NCI-H2081 treated with DMSO at 0.1 percent for 48 hours (cell line): ENCODE measurements at places on chromosomes 6 and 20.

- no peak for DNase-seq
Observed at GRCh38 chr6:51098791-51099190, 280.1 kb downstream of the TFAP2B start.

- DNase-seq: no peak
Observed at GRCh38 chr20:49361862-49362660, 84.2 kb upstream of the ZNFX1 start.

GRCh38 chr6:11755725-11756124 lies 22.9 kb downstream of the ADTRP start:
- DNase-seq: no peak

GRCh38 chr6:91127752-91128151 lies 540.9 kb upstream of the MAP3K7 start:
- no peak for DNase-seq

DNA sequence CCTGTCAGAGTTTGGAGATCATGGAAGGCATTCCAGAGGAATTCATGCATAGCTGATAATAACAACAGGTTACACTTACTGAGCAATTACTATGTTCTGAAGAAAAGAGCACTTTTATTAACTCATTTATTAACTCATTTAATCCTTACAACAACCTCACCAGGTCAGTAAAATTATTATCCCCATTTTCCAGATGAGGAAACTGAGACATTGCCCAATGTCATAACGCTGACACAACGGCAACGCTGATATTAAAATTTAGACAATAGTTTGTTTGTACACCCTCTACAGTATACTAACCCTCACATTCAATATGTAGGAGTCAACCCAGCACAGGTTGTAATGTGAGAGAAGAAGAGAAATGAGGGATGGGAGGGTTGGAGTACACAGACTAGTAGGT lies 105.0 kb downstream of the RNGTT start:
- no peak for DNase-seq

- DNase-seq: no peak
Observed at GRCh38 chr6:117733341-117733740, 58.1 kb downstream of the NUS1 start.

GRCh38 chr20:6976106-6976900 lies 208.8 kb downstream of the BMP2 start:
- no peak for DNase-seq

DNA sequence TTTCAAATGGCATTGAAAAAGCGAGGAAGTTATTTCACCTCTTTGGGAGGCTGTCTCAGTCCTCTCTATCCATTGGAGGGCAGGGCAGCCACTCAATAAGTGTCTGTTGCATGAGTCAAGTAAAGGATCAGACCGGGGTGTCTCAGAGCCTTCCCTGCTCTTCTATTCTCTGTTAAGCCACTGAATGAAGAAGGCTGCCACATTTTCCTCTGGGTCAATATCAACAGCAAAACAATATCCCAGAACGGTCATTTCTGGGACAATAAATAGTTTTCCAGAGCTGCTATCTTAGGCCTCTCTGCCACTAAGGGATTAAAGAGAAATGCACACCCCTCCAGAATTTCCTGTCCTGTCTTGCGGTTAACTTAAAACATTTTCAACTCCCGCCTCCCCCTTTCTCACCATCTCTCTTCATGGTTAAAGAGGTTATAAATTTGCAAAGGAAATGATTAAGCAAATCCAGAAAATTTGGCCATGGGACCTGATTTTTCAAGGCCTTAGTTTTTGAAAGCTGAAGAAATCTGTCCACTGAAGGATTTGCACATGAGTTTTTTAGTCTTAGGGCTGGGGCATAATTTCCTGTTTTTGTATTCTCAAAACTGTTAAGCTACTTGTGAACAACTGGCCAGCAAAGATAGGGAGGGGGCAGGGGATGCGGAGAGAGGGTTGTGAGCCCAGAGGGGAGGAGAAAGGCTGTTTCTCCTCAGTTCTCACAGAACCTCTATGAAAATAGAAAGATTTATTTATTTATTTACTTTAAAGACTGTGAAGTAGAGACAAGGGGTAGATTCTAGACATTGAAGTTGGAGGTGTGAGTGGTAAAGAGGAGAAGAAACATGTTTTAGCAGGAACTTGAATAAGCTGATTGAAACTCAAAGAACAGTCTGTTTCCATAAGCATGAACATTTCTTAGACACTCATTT lies 135.7 kb downstream of the BCAS1 start:
- DNase-seq: no peak

DNA sequence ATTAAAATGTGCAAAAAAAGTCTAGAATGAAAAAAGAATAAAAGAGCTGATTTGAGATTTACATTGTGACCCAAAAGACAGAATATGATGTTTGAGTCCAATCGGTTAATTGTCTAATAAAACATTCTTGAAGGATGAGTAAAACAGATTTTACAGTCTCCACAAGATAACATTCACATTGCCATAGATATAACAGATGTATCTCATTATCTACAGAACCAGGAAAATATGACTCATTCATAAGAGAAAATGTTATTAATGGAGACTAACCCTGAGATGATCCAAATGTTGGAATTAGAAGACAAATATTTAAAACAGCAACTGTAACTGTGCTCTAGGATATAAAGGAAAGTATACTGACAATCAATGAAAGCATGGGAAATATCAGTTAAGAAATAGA lies 141.7 kb downstream of the RFX6 start:
- DNase-seq: no peak

DNA sequence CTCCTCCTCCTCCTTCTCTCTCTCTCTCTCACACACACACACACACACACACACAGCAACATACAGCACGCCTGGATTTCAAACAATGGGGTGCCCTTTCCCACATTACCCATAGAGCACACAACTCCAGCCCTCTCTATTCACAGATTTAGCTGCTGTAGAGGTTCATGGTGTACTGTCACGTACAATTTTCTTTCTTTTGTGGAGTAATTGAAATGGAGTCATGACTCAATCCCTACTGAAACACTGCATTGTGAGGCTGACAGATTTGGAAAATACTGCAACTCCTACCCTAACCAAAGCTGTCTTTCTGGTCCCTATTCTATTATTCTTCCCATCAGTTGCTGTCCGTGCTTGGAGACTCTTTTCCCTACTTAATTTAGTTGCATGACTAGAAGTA lies 166.9 kb downstream of the EDN1 start:
- no peak for DNase-seq

- no peak for DNase-seq
Observed at GRCh38 chr20:37886851-37887297, 16.1 kb upstream of the VSTM2L start.

GRCh38 chr20:32957459-32957858 lies 46.8 kb downstream of the SUN5 start:
- DNase-seq: no peak

GRCh38 chr6:42522036-42522435 lies 41.8 kb upstream of the UBR2 start:
- no peak for DNase-seq

DNA sequence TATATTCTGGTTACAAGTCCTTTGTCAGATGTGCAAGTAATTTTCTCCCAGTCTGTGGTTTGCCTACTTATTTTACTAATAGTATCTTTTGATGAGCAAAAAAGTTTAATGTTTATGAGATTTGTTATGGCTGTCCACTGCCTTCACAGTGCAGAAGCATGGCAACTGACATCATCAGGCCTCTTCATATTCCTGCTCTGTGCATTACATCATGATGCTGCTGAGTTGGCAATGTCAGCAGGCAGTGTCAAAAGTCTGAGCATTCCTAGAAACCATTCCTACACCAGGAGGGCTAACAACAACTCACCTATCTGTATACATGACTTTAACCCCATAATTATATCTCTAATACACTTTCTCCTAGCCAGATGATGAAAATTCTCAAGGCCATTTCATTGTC lies 10.8 kb upstream of the OR2B2 start:
- DNase-seq: no peak

DNA sequence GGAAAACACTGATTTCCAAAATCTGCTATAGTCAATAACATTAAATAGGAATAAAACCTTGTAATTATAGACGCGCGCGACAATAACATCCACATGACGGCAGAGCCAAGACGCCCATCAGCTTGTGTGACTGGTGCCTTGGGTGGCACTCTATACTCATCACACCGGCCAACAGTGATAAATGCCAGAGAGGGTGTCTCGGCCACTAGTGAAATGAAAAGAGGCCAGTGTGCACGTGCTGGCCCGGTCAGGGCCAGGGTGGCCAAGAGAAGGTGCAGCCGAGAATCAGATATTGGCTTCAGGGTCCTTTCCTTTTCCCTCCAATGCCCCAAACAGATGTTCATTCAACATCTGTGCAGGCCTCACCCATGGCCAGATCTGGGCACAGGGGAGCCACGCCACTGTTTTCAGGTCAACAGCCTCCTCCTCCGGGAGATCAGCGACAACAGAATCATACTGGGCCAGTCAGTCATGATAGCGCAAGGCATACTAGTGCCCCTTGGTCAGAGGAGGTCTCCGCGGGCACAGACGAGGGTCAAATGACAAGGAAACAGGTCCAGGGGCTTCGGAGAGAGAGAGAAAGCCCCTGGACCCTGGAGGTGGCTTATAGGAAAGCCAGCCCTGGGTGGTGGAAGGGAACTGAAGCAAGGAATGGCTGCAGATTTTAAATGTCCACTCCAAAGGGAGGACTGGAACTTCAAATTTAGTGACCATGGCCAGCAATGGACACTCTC lies 134.5 kb downstream of the PRND start:
- no peak for DNase-seq

DNA sequence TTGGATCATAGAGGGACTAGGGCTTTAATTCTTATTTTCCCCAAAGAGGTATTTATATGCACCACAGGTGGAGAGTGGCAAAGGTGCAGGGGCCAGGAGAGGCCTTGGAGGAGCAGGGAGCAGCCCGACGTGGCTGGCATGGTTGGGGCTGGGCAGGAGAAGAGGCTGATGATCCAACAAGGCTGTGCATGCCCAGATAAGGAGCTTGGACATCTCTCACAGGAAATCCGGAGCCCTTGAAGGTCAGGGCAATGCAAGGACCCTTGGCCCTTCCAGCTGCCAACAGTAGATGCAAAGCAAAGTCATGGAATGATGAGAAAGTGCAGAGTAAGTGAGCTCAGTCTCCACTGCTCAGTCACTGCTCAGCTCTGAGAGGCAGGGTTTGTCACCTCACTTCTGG lies 39.9 kb upstream of the SIRT5 start:
- DNase-seq: no peak

GRCh38 chr6:125356884-125357283 lies 55.1 kb upstream of the HDDC2 start:
- DNase-seq: no peak

DNA sequence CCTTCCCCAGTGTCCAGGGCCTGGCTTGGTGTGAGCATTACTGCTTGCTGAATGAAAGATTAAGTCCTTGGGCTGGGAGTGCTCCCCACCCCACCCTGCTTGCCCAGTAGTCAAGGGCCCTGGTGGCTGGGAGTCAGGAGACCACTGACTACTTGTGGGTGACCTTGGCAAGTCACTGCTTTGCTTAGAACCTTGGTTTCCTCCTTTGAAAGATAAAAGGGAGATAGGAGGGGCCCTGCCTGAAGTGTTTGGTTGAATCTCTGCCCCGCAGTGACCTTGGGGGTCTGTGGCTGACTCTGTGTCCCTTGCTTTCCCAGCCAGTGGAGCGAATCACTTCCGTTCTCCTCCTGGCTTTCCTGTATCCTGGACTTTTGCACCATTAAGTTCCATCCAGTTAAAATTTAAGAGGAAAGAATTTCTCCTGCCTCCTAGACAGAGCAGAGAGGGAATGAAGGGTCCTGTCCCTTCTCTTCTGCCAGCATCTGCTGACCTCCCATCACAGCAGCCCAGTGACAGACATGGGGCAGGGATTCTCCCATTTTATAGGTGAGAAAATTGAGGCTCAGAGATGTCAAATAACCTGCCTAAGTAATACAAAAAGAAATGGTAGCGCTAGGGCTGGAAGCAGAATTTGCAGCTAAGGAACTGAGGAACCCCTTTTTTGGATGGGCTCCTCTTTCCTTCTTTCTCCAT lies 3.5 kb upstream of the EPB41L1 start:
- DNase-seq: no peak

GRCh38 chr6:92779746-92780145 lies 639.6 kb downstream of the EPHA7 start:
- no peak for DNase-seq

GRCh38 chr6:11789744-11790143 lies 11.1 kb upstream of the ADTRP start:
- no peak for DNase-seq

DNA sequence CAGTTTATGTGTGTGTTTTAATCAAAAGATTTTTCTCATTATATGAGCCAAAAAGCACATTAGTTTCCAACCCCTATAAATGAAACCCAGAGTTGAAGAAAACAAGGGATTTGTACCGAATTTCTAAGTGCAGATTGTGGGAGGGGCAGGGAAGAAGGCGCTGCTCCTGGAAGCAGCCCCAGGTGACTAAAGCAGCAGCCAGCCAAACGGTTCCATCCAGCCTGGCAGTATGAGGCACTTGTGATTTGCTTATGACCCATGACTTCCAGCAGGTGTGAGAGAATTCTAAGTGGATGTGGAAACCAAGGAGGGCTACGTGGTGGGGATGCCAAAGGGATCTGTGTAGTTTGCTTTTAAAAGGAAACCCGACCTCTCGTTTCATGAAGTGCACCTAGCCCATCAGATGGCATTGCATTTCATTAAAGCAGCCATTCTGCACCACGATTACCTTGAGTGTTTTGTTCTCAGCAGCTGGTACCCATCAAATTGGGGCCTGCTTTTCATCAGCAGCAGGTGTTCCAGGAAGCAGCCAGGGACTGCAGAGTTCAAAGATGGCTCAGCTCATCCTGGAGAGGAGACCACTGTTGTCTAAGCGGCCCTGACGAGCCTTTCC lies 79.1 kb downstream of the DTD1 start:
- DNase-seq: peak; percentile 51

- no peak for DNase-seq
Observed at GRCh38 chr6:121504227-121504626, 68.8 kb downstream of the GJA1 start.

GRCh38 chr6:74717591-74717990 lies 488.3 kb downstream of the COL12A1 start:
- no peak for DNase-seq

- DNase-seq: no peak
Observed at GRCh38 chr6:67642582-67642981, 992.5 kb upstream of the ADGRB3 start.

- DNase-seq: peak; percentile 21
Observed at GRCh38 chr6:129774697-129775447, 64.9 kb upstream of the ARHGAP18 start.

DNA sequence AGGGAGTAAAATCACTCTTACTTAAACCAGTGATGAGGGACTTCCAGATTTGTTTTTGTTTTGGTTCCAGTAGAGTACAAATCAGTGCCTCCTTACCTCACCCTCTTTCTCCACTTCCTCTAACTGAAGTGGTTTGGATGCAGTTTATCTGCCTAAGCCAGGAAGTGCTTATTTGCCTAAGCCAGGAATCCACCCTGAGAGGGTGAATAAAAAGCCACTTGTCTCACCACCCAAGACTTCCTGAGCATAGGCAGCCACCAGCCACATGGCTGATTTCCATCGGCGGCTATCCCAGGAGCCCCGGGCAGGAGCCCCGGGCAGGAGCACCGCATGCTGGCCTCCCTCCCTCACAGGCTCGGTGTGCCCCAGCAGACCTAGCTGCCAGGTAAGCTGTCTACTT lies 12.0 kb downstream of the LRP11 start:
- no peak for DNase-seq
